ENCODE measurements at places on chromosomes 12 and 14.

- DNase-seq = no peak
Measured at GRCh38 chr12:57865084-57865751, 18.7 kb upstream of the CTDSP2 start.

GRCh38 chr12:106311139-106311538, 8.6 kb downstream of the TCP11L2 start:
- no peak for DNase-seq

DNA sequence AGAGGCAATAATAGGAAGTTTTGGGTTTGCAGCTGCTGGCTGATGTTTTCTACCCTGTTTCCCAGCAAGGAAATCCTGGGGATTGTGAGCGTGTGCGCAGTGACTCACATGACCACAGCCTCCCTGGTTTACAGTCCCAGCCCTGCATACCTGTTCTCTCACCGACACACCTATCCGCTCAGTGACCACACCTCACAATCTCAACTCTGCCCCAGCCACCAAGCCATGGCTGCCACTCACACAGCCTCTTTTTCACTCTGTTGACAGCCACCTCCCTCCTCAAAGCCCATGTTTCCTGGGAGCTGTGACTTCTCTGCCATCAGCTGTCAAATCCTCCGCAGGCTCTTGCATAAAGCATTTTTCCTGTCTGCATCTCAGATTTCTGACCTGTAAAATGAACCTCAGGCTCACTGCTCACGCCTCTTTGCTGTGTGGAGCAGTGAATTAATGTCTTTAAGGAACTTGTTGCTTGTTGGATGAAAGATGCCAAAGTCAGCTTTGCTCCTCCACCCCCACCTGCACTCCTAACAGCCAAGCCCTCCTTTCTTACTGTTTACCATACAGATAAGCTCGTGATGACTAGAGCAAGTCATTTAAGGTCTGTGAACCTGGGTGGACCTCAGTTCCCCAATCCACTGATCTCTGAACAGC, 43.5 kb downstream of the B4GALNT3 start:
- DNase-seq = no peak

DNA sequence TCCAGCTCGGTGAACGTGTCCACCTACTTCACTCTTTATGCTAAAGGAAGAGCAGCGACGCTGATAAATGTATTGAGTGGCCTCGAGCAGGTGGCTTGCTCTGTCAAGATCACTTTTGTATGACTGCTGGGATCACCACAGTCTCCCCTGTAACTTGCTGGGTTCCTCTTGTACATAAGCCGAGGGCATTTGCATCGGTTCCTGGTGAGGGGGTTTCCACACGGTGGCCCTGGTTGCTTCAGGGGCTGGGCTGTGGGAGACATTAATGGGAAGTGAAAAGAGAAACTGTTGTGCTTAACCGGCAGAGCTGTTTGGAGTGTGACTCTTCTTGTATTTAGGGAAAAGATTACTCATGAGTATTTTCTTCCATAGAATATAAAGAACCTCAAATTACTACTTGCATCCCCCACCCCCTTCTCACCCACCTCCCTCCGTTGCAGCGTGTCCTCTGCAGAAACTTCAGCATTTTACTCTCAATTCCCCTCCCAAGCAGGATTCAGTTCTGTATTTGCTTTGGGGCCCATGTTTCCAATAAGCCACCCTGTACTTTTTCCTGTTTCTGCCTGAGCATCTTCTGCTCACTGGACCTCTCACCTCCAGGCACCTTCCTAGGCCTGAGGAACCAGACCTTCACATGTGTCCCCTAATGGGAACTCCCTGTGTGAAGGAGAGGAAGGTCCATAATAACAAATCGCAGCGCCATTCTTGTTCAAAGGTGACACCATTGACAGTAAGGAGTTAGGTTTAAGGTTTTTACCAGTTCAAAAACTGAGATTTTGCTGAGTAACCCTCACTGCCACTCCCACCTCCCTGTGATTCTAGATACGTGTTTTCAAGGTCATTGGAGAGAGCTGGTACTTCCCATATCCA, 187.0 kb downstream of the ETV6 start:
- peak; percentile 47 for DNase-seq

DNA sequence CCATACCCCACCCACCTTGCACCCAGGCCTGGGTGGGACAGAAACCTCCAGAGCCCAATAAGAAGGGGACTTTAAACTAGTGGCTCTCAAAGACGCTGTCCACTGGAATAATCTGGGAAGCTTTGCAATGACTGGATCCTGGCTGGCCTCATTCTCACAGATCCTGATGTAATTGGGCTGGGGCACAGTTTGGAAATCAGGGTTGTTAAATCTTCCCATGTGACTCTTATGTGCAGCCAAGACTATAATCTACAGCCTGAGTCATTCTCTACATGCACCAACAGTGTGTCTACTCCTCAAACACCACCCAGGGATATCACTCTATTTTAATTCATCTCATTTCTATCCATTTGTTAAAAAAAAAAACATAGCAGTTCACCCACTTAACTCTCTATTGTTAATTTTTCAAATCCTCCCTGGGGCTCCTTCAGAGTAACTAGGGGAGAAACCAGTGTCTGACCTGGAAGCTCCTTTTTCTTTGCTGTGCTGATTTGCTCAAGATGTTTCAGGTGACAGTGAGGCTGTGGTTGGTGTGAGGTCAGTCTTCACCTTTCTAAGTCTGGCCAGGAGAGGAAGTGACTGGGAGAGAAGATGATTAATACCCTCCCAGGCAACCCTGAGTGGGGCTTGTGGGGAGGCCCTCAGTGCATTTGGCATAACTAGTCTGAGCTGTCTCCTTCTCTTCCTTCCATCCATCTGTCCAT, 211.6 kb upstream of the SFSWAP start:
- DNase-seq = no peak

- no peak for DNase-seq
Measured at GRCh38 chr14:50311337-50311971, 575 bp downstream of the L2HGDH start.

DNA sequence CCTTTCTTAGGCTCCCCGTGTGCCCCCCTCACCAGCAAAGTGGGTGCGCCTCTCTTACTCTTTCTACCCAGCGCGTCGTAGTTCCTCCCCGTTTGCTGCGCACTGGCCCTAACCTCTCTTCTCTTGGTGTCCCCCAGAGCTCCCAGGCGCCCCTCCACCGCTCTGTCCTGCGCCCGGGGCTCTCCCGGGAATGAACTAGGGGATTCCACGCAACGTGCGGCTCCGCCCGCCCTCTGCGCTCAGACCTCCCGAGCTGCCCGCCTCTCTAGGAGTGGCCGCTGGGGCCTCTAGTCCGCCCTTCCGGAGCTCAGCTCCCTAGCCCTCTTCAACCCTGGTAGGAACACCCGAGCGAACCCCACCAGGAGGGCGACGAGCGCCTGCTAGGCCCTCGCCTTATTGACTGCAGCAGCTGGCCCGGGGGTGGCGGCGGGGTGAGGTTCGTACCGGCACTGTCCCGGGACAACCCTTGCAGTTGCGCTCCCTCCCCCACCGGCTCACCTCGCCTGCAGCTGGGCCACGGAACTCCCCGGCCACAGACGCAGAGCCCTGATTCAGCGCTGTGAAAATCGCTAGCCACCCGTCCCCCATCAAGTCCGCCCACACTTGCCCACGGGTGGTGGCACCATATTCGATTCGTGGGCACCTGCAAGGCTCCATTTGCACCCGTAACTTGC, 1.3 kb downstream of the TMEM233 start:
- no peak for DNase-seq

- peak; percentile 78 for DNase-seq
Measured at GRCh38 chr12:41932470-41932991, 212.1 kb downstream of the GXYLT1 start.

GRCh38 chr14:74950795-74951442, 4.5 kb downstream of the PGF start:
- no peak for DNase-seq

GRCh38 chr14:93456356-93456755, 25.6 kb downstream of the UNC79 start:
- DNase-seq = no peak

- DNase-seq = no peak
Measured at GRCh38 chr14:79668951-79669350, 542.4 kb downstream of the DIO2 start.

DNA sequence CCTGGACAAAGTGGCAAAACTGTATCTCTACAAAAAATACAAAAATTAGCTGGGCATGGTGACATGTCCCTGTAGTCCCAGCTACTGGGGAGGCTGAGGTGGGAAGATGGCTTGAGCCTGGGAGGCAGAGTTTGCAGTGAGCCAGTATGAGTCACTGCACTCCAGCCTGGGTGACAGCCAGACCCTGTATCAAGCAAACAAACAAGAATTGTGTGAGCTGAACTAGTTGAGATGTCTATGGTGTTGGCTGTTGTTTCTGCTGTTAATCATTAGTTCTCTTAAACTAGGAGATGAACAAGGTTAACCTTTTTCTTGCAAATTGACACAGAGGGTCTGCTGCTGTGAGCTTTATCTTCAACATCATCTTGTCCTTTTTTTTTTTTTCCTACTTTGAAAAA, 23.6 kb downstream of the RASSF3 start:
- no peak for DNase-seq

DNA sequence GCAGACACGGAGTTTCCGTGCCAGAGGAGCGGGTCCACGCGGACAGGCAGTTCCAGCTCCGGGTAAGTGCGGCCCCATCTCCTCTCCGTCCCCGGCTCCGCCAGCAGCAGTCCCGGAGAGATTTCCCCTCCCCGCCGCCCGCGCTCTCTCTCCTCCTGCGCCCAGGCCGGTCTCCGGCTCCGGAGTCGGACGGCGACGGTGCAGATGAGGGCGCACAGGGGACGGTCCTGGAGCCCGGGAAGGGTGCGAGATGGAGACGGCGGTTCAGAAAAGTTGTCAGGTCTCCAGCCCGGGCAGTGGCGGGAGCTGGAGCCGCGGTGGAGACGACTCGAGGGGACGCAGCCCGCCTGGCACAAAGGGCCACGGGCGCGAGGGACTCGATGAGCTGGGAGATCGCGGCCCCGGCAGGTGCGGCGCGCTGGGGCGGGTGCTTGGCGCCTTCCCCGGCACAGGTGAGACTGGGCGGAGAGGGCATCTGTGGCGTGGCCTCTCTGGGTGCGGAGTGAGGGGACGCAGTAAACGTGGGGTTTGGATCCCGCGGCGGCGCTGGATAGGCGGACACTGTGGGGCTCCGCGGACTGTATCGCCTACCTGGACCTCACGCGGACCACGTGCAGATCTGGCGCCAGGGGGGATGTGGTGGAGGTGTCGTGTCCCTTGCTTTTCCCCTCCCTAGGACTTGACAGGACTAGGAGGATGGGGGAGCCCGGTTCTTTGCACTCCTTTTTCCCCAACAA, 1540.3 kb upstream of the TMEM132C start:
- no peak for DNase-seq

DNA sequence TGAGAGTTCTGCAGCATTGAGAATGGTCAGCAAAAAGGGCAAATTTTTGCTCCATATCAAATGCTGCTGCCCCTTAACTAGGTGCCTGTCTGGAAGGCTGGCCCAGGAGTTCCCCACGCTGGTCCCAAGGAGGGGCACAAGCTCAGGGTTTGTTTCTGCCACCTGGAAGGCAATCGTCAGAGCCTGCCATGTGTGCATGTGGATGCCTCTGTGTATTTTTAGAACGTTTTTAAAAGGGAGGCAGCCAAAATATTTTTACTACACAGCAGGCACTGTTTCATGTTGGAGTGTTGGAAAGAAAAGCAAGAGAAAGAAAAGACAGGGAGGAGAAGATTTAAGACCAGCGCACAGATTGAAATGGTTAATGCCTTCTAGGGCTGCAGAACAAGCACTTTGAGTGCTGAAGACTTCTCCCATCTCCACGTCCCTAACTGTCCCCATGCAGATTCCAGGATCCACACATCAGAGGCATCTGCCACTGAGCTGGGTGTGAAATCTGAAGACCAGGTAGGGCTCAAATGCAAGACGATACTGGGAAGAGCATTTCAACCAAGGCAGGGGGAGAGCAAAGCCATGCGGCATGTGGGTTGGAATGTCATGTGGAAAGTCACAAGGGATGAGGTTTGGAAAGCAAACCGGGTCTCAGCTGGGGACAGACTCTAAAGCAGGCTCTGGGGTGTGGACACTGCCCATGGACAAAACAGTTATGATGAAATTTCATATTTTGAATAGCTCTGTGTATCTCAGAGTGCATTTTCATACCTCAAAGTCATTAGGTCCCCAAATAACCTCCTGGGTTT, 557.2 kb downstream of the BCL11B start:
- no peak for DNase-seq

DNA sequence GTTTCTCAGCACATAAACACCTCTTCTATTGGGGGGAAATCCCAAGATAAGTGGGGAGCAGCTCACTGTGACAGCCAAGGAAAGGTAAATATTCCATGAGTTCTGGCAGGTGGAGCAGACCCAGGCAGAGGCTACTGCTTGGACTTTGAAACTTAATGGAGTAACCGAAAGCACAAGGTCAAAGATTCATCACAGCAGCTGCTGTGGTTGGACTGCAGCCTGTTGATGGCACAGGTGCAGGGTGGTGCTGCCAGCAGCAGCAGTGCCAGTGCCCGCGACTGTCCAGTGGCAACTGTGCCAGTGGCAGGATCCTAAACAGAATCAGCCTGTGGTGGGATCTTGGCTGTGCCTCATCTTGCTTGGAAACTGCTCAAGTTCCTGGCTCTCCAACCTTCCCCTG, 81.4 kb upstream of the ARID2 start:
- no peak for DNase-seq
